ENCODE measurements at places on chromosomes 2 and 18. TPM values are rescaled to one million over a fixed set of nuclear protein-coding genes. Genes with fewer than 3 reads are reported as not detected.

DNA sequence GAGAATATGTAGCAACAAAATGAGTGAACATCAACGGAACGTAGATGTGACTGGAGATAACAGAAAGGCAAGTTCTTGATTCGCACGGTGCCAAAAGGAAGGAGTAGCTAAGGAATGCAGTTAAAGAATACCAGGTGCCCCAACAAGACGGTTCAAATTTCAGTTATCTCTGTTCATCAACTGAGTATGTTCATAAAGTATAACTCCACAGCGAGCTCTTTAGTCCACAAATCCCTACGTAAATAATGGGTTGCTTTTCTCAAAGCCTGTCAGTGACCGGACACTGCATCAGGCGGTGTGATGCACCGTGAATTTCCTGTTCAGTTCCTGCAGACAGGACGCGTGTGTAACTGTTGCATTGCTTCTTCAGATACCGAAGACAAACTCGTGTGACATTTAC is 91.8 kb downstream of the NOL10 start:
- DNase-seq, result no peak

DNA sequence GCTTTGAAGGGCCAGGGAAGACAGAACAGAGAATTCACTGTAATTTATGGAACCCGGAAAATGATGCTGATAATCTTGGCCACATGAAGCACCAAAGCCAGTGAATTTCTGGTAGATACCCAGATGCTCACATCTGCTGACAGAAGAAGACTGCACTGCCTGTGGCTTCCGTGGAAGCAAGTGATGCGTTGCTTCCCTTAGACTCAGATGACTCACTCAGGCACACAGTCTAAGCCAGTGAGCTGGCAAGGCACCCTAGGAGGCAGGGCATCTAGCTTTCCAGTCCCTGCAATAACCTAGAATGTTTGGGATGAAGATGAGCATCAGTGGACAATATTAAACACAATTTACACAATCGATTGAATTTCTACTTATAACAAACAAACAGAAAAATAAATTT is 284.7 kb downstream of the CMPK2 start:
- no peak for DNase-seq

DNA sequence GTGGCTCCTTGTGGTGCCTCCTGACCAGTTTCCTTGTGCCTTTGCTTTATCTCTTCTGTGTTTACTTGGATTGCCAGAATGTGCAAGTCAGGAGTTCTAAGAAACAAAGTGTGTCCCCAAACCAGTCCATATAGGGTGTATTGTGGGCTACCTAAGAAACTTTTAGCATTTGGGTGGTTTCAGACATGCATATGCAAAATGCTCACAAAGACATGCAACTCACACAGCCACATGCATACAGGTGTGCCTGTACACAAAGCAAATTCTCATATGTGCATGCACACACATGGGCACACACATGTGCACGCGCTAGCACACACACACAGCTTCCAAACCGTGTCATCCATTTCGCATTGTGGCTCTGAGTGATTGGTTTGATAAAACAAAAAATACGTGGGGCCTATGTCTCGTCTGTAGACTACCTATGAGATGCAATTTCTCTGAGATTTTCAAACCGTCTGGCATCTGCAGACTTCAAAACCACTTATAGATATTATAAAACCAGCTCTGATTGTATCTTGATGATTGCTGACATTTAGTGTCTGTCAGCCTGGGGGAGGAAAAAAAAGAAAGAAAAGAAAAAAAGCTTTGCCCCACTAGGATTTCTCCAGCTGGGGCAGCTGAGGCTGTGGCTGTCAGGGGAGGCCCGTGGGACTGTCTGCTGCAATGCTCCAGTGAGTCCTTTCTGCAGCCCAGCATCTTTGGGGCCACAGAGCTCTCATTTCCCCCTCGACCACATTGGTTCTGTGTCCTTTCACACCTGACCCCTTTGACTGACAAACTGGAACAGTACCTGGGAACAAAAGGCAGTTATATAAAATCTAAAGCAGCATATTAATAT is 556.1 kb downstream of the CMPK2 start:
- DNase-seq, result no peak

- no peak for DNase-seq
These were observed 90.0 kb downstream of the COMMD1 start for GRCh38 chr2:61995515-61995914.

- DNase-seq, result no peak
These were observed 78.9 kb downstream of the SRBD1 start for GRCh38 chr2:45532181-45532580.

DNA sequence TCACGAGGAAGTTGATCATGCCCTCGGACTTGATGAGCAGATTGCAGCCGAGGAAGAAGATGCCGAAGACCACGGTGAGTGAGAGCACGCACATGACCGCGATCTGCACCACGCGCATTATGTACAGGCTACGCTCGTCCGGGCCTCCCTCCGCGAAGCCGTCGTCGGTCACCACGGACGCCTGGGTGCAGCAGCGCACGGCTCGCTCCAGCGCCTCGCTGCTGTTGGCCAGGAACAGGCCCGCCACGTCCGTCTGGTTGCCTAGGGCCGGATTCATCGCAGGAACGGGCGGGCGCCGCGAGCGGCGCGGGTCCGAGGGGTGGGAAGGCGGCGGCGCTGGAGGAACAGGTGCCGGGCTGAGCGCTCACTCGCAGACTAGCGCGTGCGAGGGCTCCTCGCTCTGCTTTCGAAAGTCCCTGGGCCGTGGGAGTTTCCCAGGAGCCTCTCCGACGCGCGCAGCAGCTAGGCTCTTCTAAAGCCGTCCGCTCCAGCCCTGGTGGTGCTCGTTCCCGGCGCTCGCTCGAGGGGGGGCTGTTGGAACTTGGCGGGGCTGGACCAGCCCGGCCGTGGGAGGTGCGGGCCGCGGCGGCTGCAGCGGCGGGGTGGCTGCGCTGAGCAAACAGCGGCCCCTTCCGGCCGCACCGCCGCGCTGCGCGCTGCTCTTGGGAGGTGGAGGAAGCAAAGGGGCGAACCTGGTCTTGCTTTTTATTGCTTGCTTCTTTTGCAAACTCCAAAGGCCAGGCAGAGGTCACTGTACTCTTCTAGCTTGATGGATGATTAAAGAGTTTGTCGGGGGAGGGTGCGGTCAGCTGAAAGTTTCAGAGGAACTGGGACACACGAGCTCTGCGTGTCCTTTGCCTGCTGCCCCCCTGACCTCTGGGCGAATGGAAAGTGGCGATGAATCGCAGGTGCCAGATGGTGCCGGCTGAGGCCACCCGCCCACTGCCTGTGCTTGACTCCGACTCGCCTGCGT is at the start of gene RPRM:
Gene RPRM, minus strand, starts transcription at position 474 of the 973 bp plus-strand sequence. Its CDS starts 197 bp downstream, at position 277.
- peak; percentile 75 for DNase-seq

DNA sequence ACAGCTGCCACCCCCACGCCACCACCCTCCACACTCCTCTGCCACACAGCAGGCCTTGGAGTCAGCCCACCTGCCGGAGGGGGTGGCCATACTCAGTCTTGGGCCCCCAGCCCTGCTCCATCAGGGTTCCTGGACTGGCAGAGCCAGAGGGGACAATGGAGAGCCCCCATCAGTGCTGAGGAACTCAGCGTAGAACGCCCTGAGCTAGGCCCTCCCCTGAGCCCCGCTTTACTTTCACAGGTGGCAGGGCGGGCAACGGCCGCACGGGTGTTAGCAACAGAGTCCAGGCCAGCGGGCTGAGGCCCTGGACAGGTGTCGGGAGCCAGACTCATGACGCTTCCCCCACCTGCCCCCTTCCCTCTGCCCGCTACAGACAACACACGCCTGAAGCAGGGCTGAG is 47.1 kb downstream of the FOSL2 start:
- DNase-seq, result no peak

- DNase-seq, result no peak
These were observed 78.9 kb upstream of the LMAN1 start for GRCh38 chr18:59437851-59438569.

SLC16A14 gene
- 2.8 TPM for polyA plus RNA-seq

ELMOD3 gene
- 17.5 TPM for polyA plus RNA-seq

UGT1A6 gene
- not detected for polyA plus RNA-seq

VIT gene
- polyA plus RNA-seq, result 3.4 TPM
